CD8-positive, alpha-beta T cell (primary cell): ENCODE measurements at places on chromosomes 5 and 9.

GRCh38 chr5:124839371-124839998 lies 93.0 kb upstream of the ZNF608 start:
- DNase-seq = no peak

- no peak for DNase-seq
Measured at GRCh38 chr9:88837731-88838130, 153.5 kb upstream of the S1PR3 start.

GRCh38 chr5:5486122-5486521 lies 63.6 kb downstream of the ICE1 start:
- peak; percentile 22 for DNase-seq

DNA sequence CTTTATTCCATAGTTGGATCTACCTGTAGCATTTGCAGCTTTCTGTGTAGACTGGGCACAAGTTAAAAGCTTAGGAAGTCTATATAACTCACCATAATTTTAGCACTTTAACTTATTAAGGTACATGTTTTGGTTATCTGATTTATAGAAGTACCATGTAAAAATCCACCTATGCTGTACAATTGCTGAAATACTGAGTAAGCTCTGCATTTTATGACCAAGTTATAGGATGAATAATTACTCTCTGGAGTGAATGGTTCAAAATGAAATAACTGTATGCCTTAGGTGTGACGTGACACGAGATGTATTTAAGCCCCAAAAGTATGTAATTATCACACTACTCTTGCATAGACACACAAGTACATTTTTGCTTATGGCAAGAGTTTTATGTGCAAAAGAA lies 22.1 kb downstream of the ZSWIM6 start:
- DNase-seq = no peak

DNA sequence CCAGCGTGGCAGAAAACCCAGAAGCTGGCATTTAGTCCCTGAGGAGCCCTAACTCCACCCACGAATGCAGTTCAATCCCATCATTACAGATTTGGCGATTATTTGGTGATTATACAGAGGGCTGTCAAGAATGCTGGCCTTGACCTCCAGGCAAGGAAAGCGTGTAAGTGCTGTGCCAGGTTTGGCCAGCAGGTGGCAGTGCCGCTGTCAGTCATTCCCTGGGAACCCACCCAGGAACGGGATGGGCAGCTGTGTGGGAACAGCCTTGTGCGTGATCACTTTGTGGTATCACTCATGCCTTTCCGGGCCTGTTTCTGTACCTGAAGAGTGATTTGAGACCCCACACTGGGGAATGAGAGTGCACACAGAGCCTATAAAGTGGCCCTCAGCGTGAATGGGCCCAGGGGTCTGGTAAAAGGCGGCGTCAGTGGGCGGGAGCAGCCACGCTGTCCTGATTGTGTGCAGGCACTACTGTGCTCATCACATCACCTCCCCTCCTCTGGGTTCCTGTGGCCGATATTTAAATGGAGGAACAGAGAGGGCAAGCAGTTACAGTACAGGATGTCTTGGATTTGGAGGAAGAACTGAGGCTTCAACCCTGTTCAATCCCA lies 215.6 kb downstream of the ROR2 start:
- DNase-seq = peak; percentile 41

DNA sequence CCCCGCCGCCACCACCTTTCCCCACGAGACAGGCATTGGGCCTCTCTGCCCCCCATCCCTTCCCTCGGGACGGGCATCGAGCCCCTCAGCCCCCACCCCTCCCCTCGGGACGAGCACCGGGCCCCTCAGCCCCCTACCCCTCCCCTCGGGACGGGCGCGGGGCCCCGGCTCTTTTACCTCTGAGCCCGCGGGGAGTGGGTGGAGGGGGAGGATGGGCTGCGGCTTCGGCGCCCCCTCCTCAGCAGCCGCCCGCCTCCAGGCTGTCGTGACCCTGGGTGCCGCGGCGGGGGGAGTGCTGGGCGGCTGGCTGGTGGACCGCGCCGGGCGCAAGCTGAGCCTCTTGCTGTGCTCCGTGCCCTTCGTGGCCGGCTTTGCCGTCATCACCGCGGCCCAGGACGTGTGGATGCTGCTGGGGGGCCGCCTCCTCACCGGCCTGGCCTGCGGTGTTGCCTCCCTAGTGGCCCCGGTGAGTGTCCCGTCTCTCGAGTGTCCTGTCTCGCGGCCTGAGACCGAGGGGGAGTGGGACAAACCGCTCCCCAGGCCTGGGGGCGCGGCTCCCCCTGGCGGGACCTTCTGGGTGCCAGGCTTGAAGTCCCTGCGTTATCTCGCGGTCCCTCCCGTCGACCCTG lies 791 bp downstream of the SLC2A8 start:
- DNase-seq = peak; percentile 67

DNA sequence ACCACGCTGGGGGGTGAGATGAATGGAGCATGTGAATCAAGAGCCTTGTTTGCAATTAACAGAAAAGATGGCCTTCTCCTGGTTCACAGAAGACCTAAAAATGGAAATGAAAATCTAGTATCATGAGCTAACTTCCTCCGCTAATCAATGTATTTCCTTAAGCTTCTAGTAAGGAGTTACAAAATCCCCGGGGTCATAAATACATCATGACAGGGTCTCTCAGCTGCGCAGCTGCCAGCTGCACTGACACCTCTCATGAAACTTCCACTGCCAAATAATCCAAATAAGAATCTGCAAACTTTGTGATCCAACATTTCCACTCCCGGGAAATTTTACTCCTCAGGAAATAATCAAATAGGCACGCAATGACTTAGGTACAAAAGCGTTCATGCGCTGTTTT lies 11.9 kb downstream of the MYO10 start:
- no peak for DNase-seq

GRCh38 chr9:74125941-74126340 lies 371.2 kb upstream of the RORB start:
- no peak for DNase-seq

- no peak for DNase-seq
Measured at GRCh38 chr9:112971415-112971814, 40.6 kb downstream of the ZNF883 start.

GRCh38 chr9:78963911-78964310 lies 607.9 kb upstream of the TLE4 start:
- no peak for DNase-seq

DNA sequence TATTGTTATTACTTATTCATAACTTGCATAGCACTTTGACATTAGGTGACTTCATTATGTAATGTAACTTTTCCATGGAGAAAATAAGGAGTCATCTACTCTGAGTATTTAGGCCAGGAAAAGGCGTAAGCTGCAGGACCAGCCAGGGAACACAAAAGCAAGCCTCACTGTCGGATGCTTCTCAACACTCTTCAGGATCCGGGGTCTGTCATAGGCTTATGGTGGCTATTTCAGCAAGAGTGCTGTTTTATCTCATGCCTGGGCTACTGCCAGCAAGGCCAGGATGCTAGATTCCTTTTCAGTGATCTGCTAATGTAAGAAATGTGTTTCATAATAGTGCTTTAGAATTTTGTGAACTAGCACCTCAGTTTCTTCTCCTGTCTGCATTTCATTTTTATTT lies 162.4 kb downstream of the CHSY3 start:
- no peak for DNase-seq

GRCh38 chr5:55410845-55411244 lies 103.1 kb downstream of the MTREX start:
- no peak for DNase-seq

DNA sequence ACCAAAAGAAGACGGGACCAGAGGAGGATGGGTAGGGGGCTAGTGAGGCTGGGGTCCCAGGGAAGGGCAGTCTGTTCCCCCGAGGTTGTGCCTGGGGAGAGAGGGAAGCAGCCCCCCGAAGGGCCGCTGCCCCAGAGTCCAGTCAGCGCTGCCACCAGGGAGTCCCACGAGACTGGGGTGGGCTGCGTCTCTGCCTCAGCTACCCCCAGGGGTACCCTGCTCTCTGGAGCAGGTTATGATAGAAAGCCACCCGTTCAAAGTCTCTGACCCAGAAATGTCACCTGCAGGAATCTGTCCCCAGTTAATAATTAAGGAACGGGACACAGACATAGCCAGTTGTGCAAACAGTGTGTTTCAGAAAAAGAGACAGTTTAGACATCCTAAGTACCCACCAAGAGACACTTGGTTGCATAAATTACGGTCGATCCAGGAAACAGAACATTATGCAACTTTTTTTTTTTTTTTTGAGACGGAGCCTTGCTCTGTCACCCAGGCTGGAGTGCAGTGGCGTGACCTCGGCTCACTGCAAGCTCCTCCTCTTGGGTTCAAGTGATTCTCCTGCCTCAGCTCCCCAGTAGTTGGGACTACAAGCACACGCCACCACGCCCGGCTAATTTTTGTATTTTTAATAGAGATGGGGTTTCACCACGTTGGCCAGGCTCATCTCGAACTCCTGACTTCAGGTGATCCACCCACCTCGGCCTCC lies 10.7 kb upstream of the AGPAT2 start:
- no peak for DNase-seq

DNA sequence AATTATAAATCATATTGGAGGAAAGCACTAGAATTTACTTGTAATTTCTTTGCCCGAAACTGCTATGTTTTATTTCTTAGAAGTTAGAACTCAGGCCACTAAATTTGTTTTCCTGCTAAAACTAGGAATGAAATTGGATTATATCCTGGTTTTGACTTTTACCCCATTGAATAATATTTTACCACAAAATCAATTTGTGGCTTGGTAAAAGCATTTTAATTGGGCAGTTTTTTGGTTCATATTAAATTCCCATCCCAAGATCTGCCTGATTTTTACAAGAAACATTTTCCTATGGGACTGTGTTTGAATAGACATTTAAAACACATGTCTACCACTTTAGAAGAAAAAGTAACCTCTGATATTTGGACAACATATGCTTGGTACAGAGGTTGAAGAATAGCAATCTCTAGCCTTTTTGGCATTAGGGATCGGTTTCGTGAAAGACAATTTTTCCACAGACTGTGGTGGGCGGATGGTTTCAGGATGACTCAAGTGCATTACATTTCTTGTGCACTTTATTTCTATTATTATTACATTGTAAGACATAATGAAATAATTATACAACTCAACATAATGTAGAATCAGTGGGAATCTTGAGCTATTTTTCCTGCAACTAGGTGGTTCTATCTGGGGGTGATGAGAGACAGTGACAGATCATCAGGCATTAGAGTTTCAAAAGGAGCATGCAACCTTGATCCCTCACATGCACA lies 565.6 kb downstream of the PRR16 start:
- no peak for DNase-seq

DNA sequence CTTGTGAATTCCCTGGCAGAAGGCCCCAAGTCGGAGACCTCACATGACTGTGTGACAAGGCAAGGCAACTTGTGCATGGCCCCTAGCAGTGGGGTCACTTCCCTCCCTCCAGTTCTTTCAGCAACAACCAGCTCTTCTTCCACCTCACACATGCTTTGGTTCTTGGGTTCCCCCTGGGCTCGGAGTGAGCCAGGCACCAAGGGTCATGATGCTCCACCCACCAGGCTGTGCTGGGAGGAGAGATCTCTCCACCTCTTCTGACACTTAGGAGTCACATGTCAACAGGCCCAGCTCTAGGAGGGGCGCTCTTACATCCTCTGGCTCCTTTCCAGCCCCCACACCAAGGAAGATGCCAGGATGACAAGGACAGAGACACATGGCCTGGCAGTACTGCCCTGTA lies 56.7 kb downstream of the CDH6 start:
- DNase-seq = no peak
